ENCODE measurements at places on chromosomes 5 and 9.

GRCh38 chr9:113548221-113549041, 84.9 kb downstream of the RGS3 start:
- DNase-seq: no peak

DNA sequence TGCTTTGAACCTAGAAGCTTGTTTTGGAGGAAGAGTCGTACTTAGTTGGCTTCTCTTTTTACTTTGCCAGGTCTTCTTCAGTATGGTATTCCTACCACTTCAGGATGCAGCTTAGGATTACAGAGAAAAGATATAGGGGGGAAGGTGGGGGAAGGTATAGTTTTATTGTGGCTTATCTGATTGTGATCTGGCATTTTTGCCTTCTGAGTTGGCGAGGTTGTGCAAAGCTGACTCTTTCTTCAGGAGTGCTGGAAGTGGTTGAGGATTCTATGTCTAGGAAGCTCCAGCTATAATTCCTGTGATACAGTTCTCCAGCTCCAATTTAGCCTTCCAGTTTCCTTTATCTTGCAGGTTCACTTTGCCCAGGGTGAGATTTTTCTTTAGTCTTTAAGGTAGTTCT, 7.0 kb downstream of the CDC42SE2 start:
- no peak for DNase-seq

- no peak for DNase-seq
These were observed 402.9 kb downstream of the CYLC2 start for GRCh38 chr9:103397868-103398600.

DNA sequence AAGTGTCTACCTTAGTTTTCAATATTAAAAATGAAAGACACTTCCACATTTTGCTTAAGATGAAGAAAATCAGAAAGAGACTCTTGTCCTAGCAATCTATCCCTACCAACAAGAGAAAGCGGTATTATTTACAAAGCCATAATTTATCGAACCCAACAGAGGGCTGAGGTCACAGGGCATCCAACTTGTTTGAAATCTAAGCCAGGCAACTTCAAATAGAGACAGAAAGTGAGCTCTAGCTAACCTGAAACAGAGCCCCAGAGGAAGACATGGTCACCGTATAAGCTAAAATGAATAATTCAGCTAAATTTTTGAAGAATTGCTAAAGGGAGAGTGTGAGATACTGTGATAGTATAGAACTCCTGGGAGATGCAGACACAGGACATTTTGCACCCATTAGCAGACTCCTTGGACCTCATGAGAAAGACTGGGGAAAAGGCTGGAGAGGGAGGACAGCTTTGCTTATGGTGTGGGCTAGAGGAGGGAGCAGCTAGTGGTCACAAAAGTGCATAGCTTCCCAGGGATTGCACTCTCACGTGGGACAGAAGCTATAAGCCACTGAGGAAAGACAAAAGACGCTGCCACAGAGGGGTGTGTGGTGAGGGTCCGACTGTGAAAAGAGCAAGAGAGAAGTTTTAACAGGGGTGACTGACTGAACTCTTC, 624.2 kb upstream of the GRIN3A start:
- DNase-seq: no peak

GRCh38 chr5:3534997-3535396, 60.6 kb upstream of the IRX1 start:
- no peak for DNase-seq

GRCh38 chr5:59955241-59955640, 61.7 kb upstream of the PDE4D start:
- DNase-seq: no peak

DNA sequence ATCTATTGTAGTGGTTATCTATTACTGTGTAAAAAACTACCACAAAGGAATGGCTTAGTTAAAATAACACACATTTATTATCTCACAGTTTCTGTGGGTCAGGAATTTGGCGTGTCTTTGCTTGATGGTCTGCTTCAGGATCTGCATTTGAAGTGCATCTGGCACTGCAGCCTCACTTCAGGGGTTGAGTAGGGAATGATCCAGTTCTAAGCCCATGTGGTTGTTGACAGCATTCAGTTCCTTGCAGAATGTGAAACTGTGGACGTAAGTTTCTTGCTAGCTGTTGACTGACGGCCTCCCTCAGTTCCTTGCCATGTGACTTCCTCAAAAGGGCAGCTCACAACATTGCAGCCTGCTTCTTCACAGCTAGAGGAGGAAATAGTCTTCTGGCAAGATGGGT, 2.1 kb upstream of the OGN start:
- DNase-seq: no peak
